ENCODE measurements at places on chromosomes 6 and 20.
A peak's percentile ranks its signal among the peaks of the same experiment; 100 is the strongest.

- DNase-seq: peak; percentile 74
Observed at GRCh38 chr20:10856237-10857015, 182.6 kb upstream of the JAG1 start.

GRCh38 chr20:15364781-15365180 lies 1027.4 kb upstream of the FLRT3 start:
- no peak for DNase-seq

GRCh38 chr6:162856885-162857284 lies 129.1 kb downstream of the PACRG start:
- DNase-seq: peak; percentile 21

GRCh38 chr20:60292001-60292520 lies 333.8 kb downstream of the CDH26 start:
- DNase-seq: no peak

DNA sequence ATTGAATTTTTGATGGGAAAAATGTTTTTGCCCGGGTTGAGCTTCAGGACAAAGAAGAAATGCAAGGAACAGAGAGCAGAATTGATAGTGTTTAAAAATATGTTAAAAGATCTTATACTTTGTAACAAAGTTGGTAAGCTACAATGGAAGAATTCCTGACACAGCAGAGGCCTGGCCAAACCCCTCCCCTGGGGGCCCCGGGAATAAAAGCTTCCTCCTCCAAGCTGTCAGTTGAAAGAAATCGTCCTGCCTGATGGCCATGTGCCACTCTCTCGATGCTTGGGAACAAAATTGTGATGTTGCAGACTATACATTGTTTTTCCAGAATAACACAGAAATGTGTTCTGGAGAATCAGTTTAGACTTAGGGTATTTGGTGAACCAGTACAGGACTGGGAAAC lies 14.2 kb upstream of the TOX2 start:
- DNase-seq: no peak

- DNase-seq: no peak
Observed at GRCh38 chr20:4944518-4945313, 56.6 kb downstream of the SLC23A2 start.

DNA sequence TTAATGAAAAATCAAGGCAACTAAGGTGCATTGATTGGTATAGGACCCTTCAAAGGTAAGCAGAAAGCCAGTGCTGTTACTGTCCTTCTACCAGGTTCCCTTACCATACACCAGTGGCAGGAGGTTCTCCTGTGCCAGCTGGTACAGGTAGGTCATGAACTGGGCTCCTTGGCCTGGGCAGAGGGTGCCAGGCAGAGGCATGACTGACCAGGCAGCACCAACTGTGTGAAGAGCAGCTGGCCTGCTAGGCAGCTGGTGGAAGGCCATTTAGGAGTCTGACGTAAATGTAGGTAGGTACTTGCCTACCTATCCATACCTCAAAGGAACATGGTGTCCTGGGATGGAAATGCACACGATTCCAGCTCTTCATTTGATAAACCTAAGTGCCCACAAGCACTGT lies 23.3 kb downstream of the PCNA start:
- DNase-seq: no peak

DNA sequence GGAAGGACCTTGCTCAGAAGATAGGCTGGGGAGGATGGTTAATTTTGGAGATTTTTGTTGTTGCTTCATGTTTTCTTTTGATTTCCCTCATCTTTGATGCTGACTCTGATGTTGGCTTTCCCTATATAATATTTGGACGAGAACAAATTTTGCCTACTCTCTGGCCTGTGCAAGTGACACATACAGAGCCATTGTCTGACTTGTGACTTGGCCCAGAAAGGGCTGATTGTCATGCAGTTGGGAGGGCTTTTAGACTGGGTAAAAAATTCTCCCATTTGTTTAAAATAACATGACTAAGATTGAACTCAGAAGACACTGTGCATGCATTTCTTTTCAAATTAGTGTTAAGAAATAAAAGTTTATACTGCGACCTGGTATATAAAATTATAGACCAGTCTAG lies 98.6 kb upstream of the SUPT3H start:
- no peak for DNase-seq

DNA sequence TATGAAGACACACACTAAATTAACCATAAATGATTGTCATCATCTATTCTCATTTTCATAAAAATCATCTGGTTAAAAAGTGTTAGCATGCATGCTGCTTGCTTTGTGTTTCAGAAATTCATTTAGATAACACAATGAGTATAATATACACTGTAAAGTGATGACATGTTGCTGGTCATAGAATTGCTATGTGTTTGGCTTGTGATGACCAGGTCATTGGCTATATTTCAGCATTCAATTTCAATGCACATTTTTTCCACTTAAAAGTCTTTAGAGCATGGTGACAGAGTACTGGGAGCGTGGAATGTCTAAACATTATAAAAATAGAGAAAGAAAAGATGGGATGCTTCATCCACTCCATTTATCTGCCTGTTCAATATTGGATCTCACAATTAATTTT lies 1291.1 kb upstream of the MAP3K7 start:
- no peak for DNase-seq

GRCh38 chr6:131139599-131139998 lies 4.3 kb downstream of the AKAP7 start:
- no peak for DNase-seq

DNA sequence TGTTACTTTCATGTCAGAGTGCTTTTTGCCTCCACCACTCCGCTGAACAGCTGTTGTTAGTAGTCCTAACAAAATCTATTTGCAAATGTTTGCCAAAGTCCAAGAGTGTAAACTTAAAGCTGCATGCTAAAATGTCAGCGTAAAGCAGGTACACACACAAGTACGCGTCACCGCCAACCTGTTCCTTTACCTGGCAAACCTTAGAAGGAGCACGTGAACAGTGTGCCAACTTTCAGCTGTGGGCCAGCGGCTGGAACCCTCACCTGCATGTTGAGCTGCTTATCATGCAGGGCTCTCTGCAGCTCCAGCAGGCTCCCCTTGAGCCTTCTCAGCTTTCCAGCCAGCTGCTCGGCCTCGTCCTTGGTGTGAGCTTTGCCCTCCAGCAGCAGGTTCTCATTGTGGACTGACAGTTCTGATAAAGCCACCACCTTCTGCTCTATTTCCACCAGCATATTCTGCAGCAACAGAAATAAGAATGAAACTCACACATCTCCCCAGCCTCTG lies 359.3 kb downstream of the SYNE1 start:
- DNase-seq: peak; percentile 83

- DNase-seq: no peak
Observed at GRCh38 chr6:133947302-133947900, 5.6 kb upstream of the TBPL1 start.

DNA sequence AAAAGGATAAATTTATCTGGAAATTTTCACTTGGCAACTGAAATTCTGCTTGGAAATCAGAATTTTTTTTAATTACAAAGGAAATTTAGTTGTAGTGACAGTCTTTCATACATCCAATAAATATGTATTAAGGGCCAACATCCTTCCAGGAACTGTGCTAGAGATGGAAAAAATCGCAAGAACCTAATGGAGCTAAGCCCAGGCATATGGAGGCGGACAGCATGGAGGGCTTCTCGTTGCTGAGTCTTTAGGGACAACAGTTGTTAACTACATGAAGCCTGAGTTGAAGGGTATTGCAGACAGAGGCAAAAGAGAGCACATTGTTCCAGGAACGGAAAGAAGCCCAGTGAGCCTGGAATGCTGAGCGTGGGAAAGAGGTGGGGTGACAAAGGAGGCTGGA lies 208.9 kb downstream of the IBTK start:
- no peak for DNase-seq

- DNase-seq: no peak
Observed at GRCh38 chr20:55649254-55649653, 356.1 kb downstream of the CBLN4 start.

- DNase-seq: no peak
Observed at GRCh38 chr6:25301362-25301761, 22.2 kb downstream of the CARMIL1 start.

DNA sequence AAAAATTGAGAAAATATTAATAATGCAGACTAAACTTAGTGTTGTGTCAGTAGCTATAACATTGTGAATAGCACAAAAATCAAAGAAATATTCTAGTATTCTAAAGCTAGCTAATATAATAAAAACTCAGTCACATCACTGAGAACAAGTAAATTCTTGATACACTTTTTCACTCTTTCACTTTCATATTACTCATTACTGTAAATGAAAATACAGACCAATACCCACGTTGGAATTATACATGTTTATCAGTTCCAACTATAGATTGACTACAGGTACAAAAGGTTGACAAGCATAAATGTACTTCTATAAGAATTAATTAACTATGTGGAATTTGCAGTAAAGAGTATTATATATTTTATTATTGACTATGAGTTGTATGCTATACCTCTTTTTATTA lies 1043.4 kb upstream of the FLRT3 start:
- DNase-seq: no peak

GRCh38 chr20:55582498-55582897 lies 422.8 kb downstream of the CBLN4 start:
- DNase-seq: no peak

- no peak for DNase-seq
Observed at GRCh38 chr20:15710636-15711035, 862.6 kb downstream of the KIF16B start.

GRCh38 chr6:31057426-31058003 lies 47.2 kb downstream of the MUC22 start:
- no peak for DNase-seq

All from large intestine (tissue), 12 donors.